Stimulated activated CD4-positive, alpha-beta T cell treated with anti-CD3 and anti-CD28 coated beads, Interleukin-2, amount 100 ng/mL, for 48 hours (primary cell): ENCODE measurements at places on chromosomes 3 and 15.
A peak's percentile ranks its signal among the peaks of the same experiment; 100 is the strongest.

GRCh38 chr3:52415800-52416199, 29.1 kb downstream of the SEMA3G start:
- no peak for DNase-seq

GRCh38 chr3:194326192-194326967, 24.7 kb downstream of the CPN2 start:
- no peak for DNase-seq

DNA sequence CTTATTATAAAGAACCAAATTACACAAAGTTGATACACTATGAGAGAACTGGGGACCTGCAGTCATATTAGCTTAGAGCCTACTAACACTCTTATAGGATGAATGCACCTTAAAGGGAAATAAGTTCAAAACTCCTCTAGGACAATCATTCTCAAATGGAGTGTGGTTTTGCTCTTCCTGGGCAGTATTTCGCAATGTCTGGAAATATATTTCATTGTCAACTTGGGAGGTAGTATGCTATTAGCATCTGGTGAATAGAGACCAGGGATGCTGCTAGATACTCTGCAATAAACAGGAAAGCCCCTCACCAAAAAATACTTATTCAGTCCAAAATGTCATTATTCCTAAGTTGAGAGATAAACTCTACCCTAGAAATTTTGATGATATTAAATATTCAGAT, 451.4 kb upstream of the ARPP21 start:
- DNase-seq: no peak

DNA sequence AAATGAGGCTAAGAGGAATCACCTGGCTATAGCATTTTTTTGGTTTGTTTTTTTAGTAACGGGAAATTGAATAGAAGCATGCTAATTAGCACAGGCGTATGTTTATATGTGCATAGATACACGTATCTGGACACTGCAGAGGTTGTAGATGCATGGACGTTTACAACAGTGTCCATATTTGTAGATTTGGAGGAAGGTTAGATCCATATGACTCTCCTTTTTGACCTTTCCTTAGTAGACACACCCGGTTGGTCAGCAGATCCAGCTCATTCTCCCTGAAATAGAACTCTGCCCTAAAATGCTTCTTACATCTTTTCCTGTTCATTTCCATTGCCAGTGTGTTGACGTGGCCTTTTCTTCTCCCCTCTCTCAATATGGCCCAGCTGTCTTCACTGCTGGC, 60.1 kb downstream of the SLCO3A1 start:
- no peak for DNase-seq

DNA sequence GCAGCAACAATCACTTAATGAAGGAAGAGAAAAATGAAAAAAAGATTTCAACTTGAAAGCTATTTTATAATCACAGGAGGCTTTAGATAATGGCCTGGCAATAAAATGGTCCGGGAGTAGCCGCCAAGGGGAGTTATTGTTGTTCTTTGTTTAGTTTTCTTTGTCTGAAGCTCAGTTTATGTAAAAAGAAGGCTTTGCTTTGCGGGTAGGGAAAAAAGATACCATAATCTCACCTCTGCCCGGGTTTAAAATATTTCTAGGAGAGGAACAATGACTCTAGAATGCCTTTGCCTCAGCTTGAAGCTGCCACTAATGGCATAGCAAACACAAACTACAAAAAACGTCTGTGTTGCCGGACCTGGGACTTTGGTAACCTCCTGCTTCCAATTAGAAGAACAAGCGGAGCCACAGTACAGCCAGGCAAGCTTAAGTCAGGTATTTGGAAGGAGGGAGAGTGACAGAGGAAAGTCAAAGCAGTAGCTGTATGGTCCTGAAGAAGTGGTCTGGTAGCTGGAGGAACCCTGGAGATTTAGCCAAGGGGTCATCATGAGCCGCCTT, 764.5 kb downstream of the TUSC7 start:
- no peak for DNase-seq

GRCh38 chr15:65651831-65652749, 30.4 kb downstream of the SLC24A1 start:
- DNase-seq: no peak

DNA sequence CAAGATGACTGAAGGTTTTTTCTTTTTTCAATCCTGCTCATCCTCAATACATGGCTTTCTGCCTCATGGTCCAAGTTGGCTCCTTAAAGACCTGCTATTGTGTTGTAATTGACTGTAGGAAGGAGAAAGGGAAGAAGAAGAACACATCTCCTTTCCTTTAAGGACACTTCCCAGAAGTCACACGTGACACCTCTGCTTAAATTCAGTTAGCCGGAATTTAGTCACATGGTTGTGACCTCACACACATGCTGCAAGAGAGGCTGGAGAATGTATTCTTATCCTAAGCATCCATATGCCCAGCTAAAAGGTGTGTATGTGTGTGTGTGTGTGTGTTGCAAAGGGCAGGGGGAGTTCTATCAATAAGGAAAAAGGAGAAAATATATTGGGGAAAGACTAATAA, 185.8 kb upstream of the IL12A start:
- DNase-seq: no peak

GRCh38 chr3:141410408-141410807, 42.1 kb downstream of the ZBTB38 start:
- no peak for DNase-seq

DNA sequence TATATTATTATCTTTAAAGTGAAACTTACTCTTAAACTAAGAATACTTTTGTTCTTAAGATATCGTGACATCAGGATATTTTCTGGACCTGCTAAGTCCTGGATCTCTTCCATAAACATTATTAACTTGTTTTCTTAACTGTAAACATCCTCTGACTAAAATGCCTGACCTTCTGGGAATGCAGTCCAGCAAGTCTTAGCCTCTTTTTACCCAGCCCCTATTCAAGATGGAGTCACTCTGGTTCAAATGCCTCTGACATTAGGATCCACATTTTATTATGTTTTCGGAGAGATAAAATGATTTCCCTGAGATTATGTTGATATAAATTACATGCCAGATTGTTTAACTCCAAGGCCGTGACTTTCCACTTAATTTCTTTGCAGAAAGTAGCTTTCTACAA, 37.6 kb downstream of the OSTN start:
- DNase-seq: no peak

DNA sequence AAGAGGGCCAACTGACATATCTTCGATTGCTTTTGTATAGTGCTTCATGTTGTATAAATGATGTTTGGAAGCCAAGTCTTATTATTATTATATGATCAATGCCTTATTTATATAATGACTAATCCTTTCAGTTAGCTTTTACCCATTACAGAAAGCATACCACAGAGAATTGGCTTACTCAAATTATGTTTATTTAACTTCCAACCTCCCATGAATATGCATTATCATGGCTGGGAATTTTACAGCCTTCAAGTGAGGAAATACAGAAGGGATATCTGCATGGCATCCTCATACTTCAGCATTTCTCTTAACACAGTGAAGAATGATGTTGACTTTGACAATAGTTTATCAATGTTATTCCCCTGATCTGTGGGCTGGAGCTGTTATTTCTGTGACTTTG, 225.9 kb upstream of the GAP43 start:
- no peak for DNase-seq

DNA sequence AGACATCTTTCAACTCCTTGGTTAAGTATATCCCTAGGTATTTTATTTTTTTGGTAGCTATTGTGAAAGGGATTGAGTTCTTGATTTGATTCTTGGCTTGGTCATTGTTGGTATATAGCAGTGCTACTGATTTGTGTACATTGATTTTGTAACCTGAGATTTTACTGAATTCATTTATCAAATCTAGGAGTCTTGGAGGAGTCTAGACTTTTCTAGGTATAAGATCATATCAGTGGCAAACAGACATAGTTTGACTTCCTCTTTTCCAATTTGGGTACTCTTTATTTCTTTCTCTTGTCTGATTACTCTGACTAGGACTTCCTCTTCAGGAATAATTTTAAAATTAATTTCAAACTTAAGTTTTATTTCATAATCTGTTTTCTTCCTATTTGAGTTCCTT, 125.2 kb downstream of the OCA2 start:
- no peak for DNase-seq

GRCh38 chr3:13257666-13258065, 162.5 kb downstream of the NUP210 start:
- no peak for DNase-seq

DNA sequence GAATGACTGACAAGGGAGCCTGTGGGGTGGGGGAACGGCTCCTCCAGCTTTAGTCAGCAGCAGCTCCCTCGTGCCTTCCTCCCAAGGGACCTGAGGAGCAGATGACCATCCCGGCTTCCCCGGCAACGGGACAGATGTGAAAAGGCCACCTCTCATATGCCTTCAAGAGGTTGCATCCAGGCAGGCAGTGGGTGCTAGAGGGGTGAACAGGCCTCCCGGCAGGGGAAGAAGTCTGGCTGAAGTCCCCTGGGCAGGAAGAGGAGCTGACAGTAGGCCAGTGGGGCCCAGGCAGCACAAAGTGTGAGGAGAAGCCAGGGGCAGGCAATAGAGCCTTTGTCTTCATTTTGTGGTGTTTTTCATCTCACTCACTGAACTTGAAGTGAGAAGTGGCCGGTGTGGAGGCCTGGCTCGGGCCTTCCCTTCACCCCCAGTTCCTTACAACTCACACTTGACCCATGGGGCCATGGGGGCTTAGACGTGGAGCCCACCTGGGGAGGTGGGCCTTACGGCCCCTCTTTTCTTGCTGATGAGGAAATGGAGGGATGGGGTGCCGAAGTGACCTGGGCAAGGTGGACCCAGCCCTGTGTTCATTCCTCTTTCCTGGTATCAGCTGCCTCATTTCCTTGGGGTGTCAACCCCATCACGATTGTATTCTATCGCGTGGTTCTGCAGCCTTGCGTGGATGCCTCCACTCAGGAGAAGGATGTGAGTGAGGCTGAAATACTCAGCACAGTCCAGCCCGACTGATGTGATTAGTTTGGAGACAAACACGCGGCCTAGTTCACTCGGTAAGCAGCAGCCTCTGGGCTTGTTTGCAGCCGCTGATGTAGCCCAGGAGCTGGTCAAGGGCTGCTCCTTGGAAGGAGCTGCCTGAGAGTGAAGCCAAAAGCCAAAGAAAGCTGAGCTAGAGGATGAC, 115.5 kb upstream of the ALDH1A3 start:
- DNase-seq: no peak

GRCh38 chr3:109943181-109943580, 605.8 kb upstream of the DPPA4 start:
- no peak for DNase-seq

DNA sequence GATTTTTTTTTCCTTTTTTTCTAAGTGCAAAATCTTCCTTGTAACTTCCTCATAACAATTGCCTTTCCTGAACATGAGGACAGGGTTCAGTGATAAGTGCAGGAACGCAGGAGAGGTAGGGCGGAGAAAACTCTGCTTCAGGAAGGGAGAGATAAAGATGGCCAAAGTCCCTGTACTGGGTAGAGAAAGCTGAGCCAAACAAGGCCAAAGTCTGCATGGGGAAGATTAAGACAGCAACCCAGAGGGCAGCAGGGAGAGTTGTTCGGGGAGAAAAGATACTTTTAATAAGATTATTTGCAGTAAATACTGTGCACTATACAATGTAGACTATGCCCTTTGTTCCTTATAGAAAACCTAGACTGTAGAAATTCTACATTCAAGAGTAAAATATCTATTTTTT, 55.4 kb upstream of the LRRFIP2 start:
- DNase-seq: no peak

- DNase-seq: no peak
Observed at GRCh38 chr15:25954398-25954797, 91.3 kb upstream of the ATP10A start.

DNA sequence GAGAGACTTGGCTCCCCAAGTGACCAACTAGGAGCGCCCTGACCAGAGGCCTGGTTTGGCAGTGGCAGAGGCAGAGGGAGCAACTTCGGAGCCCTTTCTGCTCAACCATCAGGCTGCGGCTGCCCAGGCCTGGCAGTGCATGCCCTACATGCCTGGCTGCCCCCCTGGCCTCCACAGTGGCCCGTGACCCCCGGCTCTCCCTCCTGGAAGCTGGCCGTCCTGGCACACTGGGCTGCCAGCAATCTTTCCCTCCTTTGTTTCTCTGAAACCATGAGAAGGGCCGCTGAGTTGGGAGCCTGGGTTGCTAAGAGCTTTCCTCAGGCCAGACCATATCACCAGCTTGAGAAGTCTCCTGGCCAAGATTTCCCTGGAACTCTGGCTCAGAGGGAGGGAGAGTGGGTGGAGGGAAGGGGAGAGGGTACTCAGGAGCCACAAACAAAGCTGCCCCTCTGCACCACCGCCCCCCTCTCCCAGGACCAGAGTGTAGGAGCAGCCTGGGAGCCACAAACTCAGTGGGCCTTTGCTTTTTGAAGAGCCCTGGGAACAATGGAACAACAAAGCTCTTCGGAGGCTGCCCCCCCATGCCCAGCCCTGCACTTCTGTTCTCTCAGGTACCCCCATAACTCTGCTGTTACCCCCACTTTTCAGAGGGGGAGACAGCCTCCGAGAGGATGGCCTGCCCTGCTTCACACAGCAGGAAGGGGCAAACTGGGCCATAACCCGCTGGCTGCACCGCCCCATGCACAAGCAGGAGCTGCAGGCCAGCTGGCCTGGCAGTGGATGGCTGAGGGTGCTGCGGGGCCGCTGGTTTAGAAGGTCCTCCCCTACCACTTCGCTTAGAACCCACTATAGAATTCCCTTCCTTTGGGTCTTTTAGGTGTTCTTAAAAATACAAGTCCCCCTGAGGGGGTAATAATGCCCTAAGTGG, 11.3 kb downstream of the CORO2B start:
- DNase-seq: no peak

GRCh38 chr3:193593668-193594030, 641 bp downstream of the OPA1 start:
- DNase-seq: peak; percentile 23

- no peak for DNase-seq
Observed at GRCh38 chr3:70742081-70742480, 429.6 kb upstream of the MDFIC2 start.

DNA sequence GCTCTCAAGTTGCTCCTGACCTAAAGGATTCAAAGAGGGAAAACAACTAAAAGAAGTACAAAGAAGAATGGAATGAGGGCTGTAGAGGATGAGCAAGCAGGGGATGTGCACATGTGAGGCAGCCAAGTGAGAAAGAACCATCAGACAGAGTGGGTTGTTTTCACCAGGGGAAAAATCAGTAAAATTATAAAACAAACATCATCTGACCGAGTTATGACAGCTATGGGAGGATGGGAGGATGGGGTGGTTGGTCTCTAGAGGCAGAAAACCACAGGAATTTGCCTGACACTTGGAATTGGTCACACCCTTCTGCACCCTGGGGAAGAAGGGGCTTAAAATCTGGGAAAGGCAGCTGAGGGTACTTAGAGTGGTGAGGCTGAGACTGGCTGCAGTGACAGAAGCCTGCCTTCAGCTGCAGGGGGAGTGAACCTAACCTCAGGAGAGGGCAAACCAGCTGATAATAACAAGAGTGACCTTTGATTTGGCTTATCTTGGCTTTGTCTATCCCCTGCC, 10.1 kb downstream of the ARHGAP31 start:
- no peak for DNase-seq

GRCh38 chr15:69701198-69701597, 248.6 kb downstream of the RPLP1 start:
- DNase-seq: no peak

GRCh38 chr15:71601038-71601834, 209.1 kb upstream of the NR2E3 start:
- no peak for DNase-seq

- DNase-seq: no peak
Observed at GRCh38 chr3:170734735-170735065, 135.3 kb downstream of the RPL22L1 start.
